ENCODE measurements at places on chromosomes 3 and 15. TPM values are rescaled to one million over a fixed set of nuclear protein-coding genes. Genes with fewer than 3 reads are reported as not detected.

Gene CHCHD6
- polyA plus RNA-seq = 6.5 TPM

Gene CDC25A
- 4.0 TPM for polyA plus RNA-seq

Gene CX3CR1
- 6.7 TPM for polyA plus RNA-seq

Gene PARP15
- 2.8 TPM for polyA plus RNA-seq

Gene XYLB
- 3.9 TPM for polyA plus RNA-seq

Gene ZNF639
- 31.7 TPM for polyA plus RNA-seq

Gene FRMD5
- 0.44 TPM for polyA plus RNA-seq

DNA sequence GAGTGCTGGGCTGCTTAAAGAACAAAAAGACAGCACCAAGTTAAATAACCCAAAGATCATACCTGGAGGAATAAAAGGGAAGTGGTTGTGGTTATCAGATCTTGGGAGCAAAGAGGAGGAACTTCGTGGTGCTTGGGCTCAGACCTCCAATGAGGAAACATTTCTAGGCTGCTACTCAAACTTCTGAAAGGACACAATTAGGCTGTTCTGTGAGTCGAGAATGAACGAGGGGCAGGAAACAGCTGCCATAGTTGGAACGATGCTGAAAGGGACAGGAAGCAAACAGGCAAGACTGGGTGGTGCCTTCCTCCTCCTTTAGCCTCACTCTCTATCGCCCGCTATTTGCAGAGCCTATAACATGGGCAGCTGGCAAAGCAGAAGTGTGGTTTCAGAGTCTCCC, 276.3 kb upstream of the ARRDC4 start:
- no peak for DNase-seq

GRCh38 chr3:30393079-30393478, 213.3 kb upstream of the TGFBR2 start:
- no peak for DNase-seq

GRCh38 chr3:52423173-52423572, 21.7 kb downstream of the SEMA3G start:
- no peak for DNase-seq

GRCh38 chr3:33681667-33682066, 36.4 kb downstream of the CLASP2 start:
- no peak for DNase-seq

DNA sequence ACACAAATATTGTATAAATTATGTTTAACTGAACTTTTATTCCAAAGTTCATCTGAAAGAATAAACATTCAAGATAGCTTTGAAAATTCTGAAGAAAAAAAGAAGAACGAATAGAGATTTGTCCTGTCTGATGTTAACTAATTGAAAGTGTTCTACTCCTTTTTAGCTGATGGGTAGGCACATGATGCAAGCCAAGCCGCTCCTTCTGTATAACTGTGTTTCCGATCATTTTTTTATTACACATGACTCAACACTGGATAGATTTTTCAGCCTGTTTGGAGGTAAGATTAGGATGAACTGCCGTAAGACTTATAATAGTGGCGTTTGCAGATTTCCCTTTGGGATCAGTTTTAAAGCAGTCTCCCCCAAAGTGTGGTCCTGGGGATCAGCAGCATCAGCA, 19.0 kb downstream of the NSUN3 start:
- peak; percentile 13 for DNase-seq

GRCh38 chr3:73453666-73454065, 171.1 kb downstream of the PDZRN3 start:
- no peak for DNase-seq

DNA sequence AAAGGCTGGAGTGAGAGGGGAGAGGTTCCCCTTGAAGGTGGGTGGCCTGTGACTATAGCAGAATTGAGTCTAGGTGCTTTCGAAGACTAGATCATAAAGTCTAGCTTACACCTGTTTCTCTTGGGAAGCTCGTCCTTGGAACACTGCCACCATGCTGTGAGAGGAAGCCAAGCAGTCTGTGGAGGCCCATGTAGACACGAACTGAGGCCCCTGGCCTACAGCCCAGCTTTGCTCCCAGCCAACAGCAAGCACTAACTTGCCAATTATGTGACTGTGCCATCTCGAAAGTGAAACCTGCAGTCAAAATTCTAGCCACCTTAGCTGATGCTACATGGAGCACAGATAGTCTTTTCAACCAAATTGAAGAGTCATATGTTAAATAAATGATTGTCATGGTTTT, 190.5 kb upstream of the NECTIN3 start:
- no peak for DNase-seq

DNA sequence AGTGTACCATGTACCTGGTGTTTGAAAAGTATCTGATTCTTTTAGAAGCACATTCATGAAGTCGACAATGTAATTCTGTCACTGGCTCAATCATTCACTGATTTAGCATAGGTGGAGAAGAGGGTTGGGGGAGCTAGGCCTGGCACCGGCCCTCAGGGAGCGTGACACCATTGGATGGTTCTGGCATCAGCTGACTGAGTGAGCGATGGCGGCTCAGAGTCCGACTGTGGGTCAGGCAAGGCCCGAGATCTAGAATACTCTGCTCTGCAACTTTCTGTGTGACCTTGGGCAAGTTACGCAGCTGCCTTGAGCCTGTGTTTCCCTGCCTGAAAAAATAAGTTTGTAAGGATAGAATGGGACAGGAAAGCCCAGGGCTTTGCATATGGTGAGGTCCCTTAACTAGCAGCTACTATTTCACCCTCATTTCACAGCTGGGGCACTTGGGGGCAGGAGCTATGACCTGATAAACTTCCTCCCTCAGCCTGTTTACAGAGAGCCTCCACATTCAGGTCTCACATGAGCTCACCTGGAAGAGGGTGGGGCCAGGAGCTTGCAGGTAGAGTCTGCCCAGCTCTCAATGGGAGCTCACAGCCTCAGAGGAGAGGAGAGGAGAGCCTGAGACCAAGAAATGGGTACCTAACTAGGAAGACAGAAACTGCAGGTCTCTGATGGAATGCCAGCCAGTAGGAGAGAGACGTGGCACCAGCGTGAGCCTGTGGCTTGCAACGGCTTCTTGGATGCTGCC, 153.7 kb upstream of the TLE3 start:
- DNase-seq = no peak

- no peak for DNase-seq
These were observed 112.8 kb upstream of the LPP start for GRCh38 chr3:188041193-188041592.

DNA sequence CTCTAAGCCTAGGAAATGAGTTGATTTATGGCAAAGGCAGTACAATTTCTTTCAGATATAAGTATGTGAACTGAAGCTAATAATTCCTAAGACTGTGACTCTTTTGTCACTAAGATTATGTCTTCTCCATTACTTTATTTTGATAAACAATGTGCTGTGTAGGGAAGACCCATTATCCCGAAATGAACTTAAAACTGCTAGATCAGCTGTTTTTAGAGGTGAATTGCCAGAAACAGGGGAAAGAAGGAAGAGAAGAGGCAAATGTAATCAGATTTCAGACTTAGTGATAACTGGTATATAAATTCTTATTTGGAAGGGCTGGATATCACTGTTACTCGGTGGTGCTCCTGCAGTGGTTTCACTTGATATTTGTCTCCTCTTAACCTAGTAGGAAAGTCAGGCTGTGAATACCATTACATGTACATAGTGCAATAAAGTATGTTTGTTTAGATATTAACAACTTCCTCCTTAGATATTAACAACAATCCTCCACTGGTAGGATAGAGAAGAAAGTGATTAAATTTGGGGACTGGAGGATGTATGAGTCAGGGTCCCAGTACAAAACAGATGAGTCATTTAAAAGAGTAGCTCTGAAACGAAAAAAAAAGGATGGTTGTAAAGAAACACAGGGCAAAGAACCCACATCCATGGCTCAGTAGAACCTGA, 338.5 kb upstream of the KCNH8 start:
- no peak for DNase-seq

GRCh38 chr3:61802772-61803171, 241.4 kb downstream of the PTPRG start:
- no peak for DNase-seq

- peak; percentile 59 for DNase-seq
These were observed 105.5 kb downstream of the NLGN1 start for GRCh38 chr3:173502983-173503568.

- DNase-seq = no peak
These were observed 48.1 kb downstream of the BBS4 start for GRCh38 chr15:72733941-72734738.

DNA sequence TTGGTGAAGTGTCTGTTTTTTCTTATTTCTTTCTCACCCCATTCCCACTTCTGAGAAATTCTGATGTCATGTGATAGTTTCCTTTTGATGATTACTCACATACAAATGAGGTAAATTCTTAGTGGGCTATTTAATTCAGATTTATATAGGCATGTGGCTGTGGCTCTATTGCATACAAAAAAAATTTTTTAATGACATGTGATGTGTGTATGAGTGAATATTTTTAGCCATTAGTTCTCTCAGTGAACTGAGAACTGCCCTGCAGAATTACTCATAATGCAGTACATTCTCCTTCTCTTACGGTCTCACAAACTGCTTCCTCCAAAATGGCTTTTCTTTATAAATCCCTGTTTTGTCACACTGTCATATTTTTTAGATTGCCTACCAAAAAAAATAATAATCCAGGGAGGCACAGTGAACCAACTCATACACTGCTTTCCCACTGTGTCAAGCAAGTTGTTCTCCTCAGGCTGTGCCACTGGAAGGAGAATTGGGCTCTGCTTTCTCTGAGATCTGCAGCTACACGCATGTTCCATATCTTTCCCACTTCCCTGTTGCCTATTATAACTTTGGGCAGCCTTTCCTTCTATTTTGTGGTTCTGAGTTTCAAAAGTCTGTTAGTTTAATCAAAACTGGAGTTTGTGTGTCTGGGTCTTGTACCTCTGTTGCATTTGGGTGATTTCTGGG, 415.7 kb upstream of the THBS1 start:
- no peak for DNase-seq
